Activated T-cell treated with anti-CD3 and anti-CD28 coated beads for 48 hours (primary cell): ENCODE measurements at places on chromosomes 12 and 14.

DNA sequence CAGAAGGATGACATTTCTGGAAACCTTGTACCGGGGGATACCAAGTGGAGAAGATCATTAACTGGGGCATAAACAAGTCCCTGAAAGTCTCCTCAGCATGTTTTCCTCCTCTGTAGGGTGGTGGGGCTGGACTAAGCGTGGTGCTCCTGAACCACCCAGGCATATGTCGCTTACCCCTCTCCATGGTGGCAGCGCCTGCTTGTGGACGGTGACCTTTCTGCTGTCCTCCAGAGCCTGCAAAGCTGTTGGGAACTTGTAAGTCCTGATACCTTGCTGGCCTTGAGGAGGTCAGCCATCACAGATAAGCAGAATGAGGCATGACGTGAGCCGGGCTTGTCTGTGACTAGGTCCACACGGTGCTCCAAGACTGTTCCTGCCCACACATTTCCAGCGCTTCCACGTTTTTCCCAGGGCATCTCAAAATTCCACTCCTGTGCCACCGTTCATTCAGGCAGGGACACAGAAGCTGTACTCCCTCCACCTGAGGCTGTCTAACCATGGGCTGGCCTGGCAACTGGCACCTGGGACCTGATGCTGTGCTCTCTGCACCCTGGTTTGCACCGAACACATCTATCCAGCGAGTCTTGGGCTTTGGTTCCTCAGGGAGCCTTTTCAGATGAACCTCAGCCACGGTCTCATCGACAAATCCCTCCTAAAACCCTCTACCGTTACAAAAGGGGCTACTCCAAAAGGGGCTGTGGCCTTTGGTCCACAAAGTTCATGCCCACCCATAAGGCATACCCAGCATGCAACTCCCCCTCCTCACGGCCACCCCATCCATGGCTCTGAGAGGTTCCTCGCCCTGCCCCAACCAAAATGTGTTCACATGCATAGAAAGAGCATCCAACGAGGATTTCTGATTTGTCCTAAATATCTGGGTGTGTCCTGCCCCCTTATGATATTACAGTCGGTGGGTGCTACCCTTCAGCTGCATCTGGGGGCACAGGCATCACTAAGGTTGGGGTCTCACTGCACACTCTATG lies 199.6 kb upstream of the DIO3 start:
- DNase-seq = no peak

DNA sequence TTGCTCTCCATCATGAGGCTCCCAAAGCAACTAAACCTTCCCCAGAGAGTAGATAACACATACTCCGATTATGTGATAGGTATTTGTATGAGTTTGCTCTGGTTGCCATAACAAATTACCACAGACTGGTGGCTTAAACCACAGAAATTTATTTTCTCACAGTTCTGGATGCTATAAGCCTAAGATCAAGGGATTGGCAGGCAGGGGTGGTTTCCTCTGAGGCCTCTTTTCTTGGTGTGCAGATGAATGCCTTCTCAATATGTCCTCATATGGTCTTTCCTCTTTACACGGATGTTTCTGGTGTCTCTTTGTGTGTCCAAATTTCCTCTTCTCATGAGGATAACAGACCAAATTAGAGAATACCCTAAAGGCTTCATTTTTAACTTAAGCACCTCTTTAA lies 285.8 kb upstream of the GRIP1 start:
- DNase-seq = peak; percentile 21

GRCh38 chr12:53123578-53124351 lies 20.5 kb downstream of the SOAT2 start:
- no peak for DNase-seq

GRCh38 chr12:98090731-98091130 lies 424.7 kb upstream of the TMPO start:
- DNase-seq = no peak

DNA sequence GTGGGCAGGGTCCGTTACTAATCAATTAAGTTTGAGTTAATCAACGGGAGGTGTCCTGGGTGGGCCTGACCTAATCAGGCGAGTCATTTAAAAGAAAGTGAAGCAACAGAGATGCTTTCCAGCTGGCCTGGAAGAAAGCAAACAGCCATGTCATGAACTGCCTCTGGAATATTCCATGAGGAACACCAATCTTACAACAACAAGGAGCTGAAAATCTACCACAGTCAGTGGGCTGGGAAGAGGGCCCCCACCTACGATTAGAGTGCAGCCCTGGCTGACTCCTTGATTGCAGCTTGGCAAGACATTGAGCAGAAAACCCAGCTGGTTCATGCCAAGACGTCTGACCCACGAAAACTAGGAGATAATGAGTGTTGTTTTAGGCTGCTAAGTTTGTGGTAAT lies 56.2 kb downstream of the SSPN start:
- no peak for DNase-seq

DNA sequence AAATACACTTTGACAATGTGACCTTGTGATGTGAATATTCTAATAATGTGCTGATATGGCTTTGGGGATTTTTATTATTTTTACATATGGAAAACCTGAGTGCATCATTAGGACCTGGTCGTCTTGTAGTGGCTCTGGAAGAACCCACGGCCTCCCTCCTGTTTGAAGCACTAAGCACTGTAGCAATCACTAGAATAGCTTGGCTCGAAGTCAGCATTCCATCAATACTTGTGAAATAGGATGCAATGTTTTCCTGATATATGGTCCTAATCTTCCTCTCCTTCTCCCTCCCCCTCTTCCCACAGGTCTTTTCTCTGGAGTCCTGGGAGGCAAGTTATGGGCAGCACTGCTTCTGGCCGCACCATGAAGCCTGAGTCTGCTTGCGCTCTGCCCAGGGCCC lies 71.9 kb downstream of the NRXN3 start:
- no peak for DNase-seq
